IPS DF 6.9 (cell line): ENCODE measurements at places on chromosomes 6 and 20.
A peak's percentile ranks its signal among the peaks of the same experiment; 100 is the strongest.

GRCh38 chr6:81696524-81696923 is 56.0 kb downstream of the TENT5A start:
- DNase-seq = no peak

- no peak for DNase-seq
Measured at GRCh38 chr6:15819226-15819625, 156.4 kb upstream of the DTNBP1 start.

DNA sequence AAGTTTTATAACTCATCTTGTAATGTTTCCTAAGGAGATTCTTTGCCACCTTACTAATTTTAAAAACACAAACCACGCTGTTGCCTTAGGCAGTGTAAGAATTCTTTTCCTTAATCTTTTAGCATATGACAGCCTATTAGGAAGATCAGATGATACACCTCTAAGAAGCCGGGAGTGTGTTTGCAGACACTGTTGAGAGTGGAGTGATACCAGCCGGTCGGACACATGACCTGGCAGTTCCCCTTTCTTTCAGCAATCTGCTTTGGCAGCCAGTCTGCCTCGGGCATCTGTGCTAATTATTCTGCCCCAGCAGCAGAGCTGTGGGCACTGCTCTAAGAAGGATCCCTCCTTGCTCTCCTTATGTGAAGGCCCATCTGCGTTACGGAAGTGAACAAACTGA is 50.9 kb downstream of the PLCB4 start:
- no peak for DNase-seq

GRCh38 chr6:168264593-168265335 is 54.8 kb downstream of the DACT2 start:
- no peak for DNase-seq

DNA sequence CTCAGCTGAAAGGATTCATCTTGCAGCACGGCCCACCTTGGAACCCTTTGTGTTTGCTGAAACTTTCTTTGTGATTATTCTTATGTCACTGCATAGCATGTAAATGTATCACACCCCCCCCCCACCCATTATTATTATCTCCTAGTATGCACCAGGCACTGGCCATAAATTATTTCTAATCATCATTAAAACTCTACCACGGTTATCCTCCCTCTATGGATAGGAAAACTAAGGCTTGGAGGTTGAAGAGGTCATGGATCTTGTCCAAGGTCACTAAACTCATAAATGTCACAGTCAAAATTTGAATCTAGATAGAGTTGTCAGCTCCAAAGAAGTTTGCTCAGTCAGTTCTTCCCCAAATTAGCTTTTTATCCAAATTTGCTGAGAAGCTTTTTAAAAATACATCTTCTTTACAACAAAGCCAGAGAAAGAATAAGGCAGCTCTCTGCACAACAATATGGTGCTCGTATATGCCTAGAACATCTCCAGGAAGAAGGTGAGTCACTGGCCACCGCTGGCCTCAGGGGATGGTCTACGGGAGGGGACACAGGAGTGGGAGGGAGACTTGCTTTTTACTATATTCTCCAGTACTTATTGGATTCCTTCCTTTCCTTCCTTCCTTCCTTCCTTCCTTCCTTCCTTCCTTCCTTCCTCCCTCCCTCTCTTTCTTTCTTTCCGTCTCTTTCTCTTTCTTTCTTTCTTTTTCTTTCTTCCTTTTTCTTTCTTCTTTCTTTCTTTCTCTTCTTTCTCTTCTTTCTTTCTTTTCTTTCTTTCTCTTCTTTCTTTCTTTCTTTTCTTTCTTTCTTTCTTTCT is 134.5 kb downstream of the VEGFA start:
- no peak for DNase-seq

- no peak for DNase-seq
Measured at GRCh38 chr6:75643173-75643572, 41.5 kb downstream of the SENP6 start.

DNA sequence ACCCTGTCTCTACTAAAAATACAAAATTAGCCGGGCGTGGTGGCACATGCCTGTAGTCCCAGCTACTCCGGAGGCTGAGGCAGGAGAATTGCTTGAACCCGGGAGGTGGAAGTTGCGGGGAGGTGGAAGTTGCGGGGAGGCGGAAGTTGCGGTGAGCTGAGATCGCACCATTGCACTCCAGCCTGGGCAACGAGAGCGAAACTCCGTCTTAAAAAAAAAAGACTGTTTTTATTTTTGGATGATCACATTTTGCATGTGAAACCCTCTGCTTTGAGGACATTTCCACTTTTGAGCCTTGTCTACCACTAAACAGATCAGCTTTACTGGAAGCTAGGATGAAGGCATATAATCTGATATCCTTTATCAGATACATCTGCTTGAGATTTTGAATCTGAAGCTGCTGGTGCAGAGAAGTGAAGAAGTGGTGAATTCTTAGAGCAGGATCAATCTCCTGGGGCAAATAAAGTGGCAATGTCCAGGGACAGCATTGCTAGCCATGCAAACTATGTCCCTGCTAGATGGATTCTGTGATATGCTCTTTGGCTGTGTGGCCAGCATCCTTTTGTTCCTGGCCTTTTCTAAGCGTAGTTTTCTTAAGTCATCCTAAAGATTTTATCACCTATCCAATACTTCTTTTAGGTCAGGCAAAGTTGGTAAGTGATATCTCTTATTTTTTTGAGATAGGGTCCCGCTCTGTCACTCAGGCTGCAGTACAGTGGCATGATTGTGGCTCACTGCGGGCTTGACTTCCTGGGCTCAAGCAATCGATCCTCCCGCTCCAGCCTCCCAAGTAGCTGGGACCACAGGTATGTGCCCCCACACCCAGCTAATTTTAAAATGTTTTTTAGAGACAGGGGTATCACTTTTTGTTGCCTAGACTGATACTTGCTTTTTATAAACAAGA is 23.3 kb downstream of the RBL1 start:
- no peak for DNase-seq

GRCh38 chr6:13526727-13527670 is 39.6 kb upstream of the GFOD1 start:
- no peak for DNase-seq

DNA sequence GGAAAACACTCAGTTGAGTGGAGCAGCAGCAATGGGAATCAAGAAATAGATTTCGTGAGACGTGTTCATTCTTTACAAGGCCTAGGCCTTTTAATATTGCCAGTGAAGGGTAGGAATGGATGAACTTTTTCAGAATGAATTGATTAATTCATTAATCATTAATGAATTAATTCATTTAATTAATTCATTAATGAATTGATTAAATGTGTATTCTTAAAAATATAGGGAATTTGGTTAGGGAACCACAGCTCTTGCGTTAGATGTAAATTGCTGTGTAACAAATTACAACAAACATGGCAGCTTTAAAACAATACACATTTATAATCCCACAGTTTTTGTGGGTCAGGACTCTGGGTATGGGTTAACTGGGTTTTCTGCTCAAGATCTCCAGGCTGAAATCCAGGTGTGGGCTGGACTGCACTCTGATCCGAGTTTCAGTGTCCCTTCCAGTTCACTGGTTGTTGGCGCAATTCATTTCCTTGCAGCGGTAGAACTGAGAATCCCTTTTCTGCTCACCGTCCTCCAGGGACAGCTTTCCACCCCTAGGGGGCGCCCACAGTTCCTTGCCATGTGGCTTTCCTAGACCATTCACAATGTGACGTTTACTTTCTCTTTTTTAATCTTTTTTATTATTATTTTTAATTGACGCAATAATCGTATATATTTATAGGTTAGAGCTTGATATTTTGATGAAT is 32.8 kb upstream of the BCAS1 start:
- peak; percentile 61 for DNase-seq

- no peak for DNase-seq
Measured at GRCh38 chr6:2745246-2745645, 5.5 kb downstream of the MYLK4 start.

DNA sequence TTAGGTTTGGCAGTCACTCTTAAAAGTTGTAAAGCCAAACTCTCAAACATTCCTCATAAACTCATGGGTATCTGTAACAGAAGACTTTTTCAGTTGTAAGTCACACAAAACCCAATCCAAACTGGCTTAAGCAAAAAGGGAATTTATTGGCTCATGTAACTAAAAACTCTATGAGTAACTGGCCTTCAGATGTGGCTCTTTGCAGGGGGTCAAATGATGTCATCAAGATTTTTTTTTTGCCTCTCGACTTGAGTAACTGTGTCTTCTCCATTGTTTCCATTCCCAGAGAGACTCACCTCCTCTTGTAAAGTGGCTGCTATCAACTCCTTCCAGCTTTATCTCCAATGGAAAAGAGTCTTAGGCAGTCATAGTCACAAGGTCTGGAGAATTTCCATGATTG is 645.0 kb downstream of the DHX35 start:
- no peak for DNase-seq

DNA sequence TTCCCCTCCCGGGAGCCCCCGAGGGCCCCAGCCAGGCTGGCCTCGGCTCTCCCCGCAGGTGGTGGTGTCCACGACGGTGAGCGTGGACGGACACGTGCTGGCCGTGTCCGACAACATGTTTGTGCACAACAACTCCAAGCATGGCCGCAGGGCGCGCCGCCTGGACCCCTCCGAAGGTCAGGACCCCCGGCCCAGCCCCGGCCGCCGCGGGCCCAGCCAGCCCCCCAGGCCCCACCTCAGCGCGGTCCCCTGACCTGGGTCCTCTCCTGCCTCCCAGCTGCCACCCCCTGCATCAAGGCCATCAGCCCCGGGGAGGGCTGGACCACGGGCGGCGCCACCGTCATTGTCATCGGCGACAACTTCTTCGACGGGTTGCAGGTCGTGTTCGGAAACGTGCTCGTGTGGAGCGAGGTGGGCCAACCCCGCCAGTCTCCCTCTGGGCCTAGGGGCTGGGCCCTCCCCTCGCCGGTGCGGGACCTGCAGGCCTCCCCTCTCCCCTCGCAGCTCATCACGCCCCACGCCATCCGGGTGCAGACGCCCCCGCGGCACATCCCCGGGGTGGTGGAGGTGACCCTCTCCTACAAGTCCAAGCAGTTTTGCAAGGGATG is 51.0 kb downstream of the CPXM1 start:
- DNase-seq = no peak

GRCh38 chr6:47822856-47823554 is 41.2 kb downstream of the OPN5 start:
- no peak for DNase-seq

DNA sequence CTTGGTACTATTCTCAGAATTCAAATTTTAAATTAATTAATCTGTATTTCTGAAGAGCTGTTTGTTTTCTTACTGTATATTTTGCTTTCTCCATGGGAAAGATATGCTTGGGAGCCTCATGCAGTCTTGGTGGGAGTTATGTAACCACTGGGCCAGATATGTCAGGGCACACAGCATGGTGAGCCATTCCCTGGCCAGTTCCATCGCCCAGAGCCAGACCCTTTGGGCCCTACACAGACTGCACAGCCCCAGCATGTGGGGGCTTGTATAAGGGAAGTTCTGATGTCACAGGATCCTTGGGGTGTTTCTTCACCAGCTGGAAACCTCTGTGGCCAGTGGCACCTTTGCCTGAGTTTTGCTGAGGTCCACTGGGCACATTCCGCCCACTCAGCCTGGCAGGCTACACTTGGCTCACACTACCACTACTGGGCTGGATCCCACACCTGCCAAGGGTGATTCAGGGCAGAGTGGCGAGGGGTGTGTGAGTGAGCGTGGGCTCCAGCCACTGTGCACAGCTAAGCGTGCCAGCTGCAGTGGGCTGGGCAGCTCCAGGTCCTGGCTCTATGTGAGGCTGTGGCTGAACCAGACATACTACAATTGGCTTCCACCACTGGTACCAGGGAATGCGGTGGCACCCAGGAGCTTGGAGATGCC is 293.5 kb downstream of the ARHGAP18 start:
- DNase-seq = no peak

GRCh38 chr20:38136421-38137245 is 28.4 kb downstream of the TGM2 start:
- no peak for DNase-seq

GRCh38 chr6:10877871-10878270 is 4.0 kb downstream of the GCM2 start:
- no peak for DNase-seq

DNA sequence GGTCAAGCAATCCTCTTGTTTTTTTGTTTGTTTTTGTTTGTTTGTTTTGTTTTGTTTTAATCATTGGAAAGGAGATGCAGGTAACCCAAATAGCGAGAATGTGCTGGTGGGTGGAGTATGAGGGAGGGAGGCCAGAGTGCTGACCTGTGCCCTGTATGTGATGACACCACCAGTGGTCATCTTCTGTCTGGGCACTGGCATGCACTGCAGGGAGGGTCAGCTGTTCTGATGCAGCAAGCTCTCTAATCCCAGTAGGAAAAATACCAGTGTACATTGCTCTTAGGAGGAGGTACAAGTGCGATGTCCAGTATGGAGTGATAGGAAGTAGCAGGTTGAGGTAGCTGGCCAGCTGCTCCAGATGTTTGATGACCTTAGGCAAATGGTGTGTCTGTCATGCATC is 2.9 kb upstream of the CST1 start:
- DNase-seq = no peak
